ENCODE measurements at places on chromosomes 2 and 18.

- no peak for DNase-seq
Measured at GRCh38 chr18:64208516-64208915, 59.6 kb upstream of the LINC00305 start.

- no peak for DNase-seq
Measured at GRCh38 chr2:121686218-121686617, 37.0 kb upstream of the CLASP1 start.

DNA sequence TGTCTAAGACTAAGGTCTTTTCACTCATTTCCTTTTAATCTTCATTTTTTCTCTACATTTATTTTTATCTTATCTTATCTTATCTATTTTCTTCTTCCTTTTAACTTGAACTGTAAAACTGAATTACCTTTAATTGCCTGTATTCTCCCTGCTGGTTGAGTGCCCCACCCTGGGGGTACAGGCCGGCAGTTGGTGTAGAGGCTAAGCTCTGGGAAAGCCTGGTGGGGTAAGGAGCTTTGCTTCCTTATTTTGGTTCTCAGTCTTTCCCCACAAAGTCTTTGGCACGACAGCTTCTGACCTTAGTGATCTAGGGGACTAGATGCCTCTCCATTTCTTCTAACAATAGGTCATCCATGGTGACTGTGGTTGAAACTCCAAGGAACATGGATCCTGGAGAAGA is 26.8 kb upstream of the HAAO start:
- DNase-seq, result no peak

GRCh38 chr2:222844323-222844722 is 16.5 kb upstream of the ACSL3 start:
- no peak for DNase-seq

- DNase-seq, result no peak
Measured at GRCh38 chr2:729376-729861, 52.2 kb upstream of the TMEM18 start.

GRCh38 chr2:112924821-112925220 is 13.9 kb downstream of the IL37 start:
- no peak for DNase-seq

- DNase-seq, result no peak
Measured at GRCh38 chr2:69123182-69123581, 110.2 kb downstream of the ANTXR1 start.

- no peak for DNase-seq
Measured at GRCh38 chr18:46622999-46623398, 34.0 kb downstream of the LOXHD1 start.

GRCh38 chr2:22253171-22253570 is 1129.4 kb downstream of the TDRD15 start:
- DNase-seq, result no peak

DNA sequence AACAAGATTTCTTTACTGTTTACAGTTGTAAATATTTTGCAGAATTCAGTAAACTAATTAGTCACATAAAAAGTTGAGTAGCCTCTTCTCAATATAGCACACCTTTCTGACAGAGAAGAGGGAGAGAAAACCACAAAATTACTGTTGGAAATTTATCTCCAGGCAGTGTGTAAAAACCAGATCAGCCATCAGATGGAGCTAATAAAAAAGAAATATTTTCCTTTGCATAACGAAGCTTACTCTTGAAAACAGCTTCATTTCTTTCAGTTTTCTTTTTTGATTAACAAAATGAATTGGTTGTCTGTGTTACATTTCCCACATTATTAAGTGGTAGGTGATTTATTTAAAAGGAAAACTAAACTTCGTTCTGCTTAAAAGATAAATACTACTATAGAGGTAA is 259.3 kb upstream of the KCNJ3 start:
- DNase-seq, result no peak

DNA sequence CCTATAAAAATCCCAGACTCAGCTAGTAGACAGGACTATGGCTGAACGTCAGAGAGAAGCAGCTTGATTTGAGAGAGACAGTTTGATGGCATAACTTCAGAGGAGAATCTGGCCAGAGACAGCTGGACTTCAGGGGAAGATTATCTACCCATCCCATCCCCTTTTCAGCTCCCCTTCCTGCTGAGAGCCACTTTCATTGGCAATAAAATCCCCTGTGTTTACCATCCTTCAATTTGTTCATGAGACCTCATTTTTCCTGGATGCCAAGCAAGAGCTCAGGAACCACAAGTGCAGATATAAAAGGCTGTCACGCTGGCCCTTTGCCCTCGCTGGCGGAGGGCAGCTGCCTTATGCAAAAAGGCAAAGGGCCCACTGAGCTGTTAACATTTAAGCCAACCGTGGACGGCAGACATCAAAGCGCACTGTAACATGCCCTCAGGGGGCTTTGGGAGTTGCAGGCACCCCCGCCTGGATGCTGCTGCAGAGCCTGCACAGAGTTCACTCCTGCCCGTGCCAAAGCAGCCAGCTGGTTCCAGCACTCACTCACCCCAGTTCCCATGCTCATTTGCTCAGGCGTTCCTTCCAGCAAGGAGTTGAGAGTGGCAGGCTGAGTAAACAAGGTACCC is 164.3 kb upstream of the PGAP1 start:
- no peak for DNase-seq

DNA sequence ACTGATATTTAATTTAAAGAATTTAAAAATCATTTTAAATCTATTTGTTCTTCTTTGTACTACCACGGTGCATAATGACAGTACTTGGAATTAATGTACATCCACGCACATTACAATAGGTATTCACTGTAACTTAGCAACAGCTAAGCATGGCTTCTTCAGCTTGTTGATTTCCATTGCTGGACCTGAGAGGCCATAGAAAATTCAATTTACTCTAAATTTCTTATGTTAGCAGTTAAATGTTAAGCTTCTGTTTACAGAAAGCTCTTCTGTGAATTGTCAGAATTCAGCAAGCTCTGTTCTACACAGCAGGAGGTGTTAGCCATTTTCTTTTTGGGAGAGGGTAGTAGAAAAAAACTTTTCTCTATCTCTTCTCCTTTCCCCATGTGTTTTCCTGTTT is 1149.3 kb upstream of the CDH2 start:
- no peak for DNase-seq

GRCh38 chr2:45040786-45041185 is 31.5 kb upstream of the SIX2 start:
- DNase-seq, result no peak

- no peak for DNase-seq
Measured at GRCh38 chr2:151357359-151357758, at the start of gene TNFAIP6. TNFAIP6 (plus strand) TSS chr2:151357592; CDS start chr2:151357667, 75 bp downstream.

DNA sequence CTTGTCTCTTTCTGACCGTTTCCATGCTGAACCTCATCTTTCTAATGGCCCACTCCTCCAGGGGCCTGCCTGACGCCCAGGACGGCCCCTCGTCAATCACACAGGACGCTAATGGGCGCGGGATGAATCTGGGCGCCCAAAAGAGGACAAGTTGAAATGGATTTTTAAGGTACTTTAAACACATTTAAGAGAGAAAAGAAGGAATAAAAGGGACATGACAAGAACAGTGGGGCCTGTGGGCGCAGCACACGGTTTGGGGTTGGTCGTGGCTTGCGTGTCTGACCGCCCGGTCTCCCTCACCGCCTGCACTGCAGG is 607 bp upstream of the UBE2F start:
- DNase-seq, result no peak

DNA sequence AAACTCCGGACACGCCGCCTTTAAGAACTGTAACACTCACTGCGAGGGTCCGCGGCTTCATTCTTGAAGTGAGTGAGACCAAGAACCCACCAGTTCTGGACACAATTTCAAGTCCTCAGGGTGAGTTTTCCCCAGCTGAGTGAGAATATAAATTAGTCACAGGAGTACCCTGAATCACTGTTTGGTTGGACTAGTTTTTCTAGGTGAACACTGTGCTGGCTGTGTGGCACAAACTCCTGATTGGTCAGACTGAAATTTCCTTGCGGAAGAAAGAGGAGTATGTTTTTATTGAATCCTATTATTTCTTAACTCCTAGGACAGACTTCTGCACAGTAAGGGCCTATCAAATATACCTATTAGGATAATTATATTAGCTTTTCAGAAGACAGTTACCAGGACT is 288.1 kb upstream of the UBE2E3 start:
- DNase-seq, result no peak

- no peak for DNase-seq
Measured at GRCh38 chr18:42641996-42642395, 473.5 kb downstream of the RIT2 start.

GRCh38 chr2:34291076-34291475 is 692.0 kb upstream of the FAM98A start:
- no peak for DNase-seq

DNA sequence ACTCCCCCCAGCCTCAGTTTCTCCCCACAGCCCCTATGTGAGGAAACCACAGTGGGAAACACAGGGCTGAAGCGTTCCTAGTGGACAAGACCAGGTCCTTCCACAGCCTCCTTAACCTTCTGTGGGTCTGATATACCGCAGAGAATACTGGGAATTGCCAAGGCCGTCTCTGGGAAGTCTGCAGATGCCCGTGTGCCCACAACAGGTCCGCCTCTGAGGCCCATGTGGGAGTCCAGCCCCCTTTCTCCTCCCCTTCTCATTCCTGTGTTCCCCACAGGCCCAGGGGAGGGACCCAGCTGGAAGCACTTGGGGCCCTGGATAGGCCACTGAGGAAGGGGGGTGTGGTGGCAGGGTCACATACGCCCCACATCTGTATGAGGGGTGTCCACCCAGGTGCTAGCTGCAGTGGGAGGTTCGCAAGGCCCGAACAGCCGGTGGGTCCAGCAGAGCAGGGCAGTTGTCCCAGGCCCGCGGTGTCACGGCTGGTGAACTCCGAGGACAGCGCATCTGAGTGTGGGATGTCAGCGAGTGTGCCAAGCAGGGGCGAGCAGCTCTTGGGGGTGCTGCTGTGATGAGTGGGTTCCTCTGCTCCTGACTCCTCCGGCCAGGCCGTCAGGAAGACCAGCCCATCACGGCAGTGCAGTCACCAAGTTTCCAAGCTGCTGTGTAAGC is 2.4 kb upstream of the KCNIP3 start:
- DNase-seq, result no peak
